Panc1 (cell line): ENCODE measurements at places on chromosomes 5 and 9.

DNA sequence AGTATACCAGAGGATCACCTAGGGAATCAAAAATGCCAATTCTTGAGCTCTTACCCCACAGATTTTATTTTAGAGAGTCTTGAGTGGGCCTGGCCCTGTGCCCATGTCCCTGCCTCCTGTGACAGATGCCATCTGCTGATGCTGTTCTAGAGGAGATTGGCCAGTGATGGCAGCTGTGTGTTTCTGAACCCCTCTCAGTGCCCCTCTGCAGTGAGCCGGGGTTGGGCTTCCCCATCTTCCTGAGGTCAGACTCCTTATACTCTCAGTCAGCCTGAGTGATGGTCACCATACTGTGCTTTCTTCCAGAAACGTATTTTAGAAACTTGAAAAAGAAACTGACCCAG, 6.1 kb downstream of the PTCD2 start:
- H3K27me3 ChIP-seq: no peaks in the 10 kb centered on the region
- no peak overlapping the region for H3K27ac ChIP-seq
- H3K36me3 ChIP-seq: peaks cover 2% of the 10 kb centered on the region
- H3K4me3 ChIP-seq: no peak overlapping the region

DNA sequence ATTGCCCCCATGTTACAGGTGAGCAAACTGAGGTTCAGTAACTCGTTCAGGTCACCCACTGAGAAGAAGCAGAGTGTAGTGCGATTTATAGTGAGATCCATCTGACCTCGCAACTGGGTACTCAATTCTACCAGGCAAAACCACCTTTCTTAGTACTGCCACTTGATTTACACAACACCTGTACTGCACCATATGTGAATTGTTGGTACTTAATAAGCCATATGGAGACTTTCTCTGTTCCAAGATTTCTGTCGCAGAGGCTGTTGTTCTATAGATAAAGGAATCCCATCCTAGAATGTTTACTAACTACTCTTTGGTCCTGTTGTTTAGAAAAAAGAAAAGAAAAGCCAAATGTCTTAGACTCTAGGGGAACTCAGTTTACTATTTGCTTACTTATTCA, 287.5 kb downstream of the KCTD16 start:
- H3K27ac ChIP-seq: no peak overlapping the region
- H3K4me1 ChIP-seq: no peaks in the 10 kb centered on the region
- no peaks in the 10 kb centered on the region for H3K36me3 ChIP-seq
- no peaks in the 10 kb centered on the region for H3K27me3 ChIP-seq
- DNase-seq: no peak

- no peaks in the 10 kb centered on the region for H3K4me1 ChIP-seq
- H3K36me3 ChIP-seq: no peaks in the 10 kb centered on the region
- no peak overlapping the region for H3K4me3 ChIP-seq
These were observed 32.7 kb upstream of the SLCO6A1 start for GRCh38 chr5:102531506-102531905.

- H3K27me3 ChIP-seq: no peaks in the 10 kb centered on the region
- H3K36me3 ChIP-seq: no peaks in the 10 kb centered on the region
- H3K4me1 ChIP-seq: no peaks in the 10 kb centered on the region
- no peak for DNase-seq
- no peak overlapping the region for H3K4me3 ChIP-seq
These were observed 13.4 kb upstream of the CCL27 start for GRCh38 chr9:34675869-34676268.

GRCh38 chr5:173988554-173989431, at the start of gene C5orf47:
TSS of gene C5orf47 (plus strand) at chr5:173989170. CDS start at chr5:173989264, 94 bp downstream.
- no peaks in the 10 kb centered on the region for H3K27me3 ChIP-seq
- no peaks in the 10 kb centered on the region for H3K36me3 ChIP-seq
- no peak for DNase-seq
- H3K27ac ChIP-seq: no peak within 1 kb of the TSS
- H3K4me3 ChIP-seq: no peak within 1 kb of the TSS
- no peaks in the 10 kb centered on the region for H3K4me1 ChIP-seq

- H3K36me3 ChIP-seq: no peaks in the 10 kb centered on the region
- no peaks in the 10 kb centered on the region for H3K4me1 ChIP-seq
- H3K27ac ChIP-seq: no peak overlapping the region
- DNase-seq: no peak
These were observed 26.7 kb upstream of the ADAMTS2 start for GRCh38 chr5:179371681-179372680.
